ENCODE measurements at places on chromosomes 2 and 18. TPM values are rescaled to one million over a fixed set of nuclear protein-coding genes. Genes with fewer than 3 reads are reported as not detected.

Gene ERFE
- total RNA-seq = 0.48 TPM

GRCh38 chr2:112730791-112731190 lies 10.0 kb downstream of the NT5DC4 start:
- no peak for DNase-seq

GRCh38 chr2:109508556-109508955 lies 105.2 kb downstream of the SEPTIN10 start:
- no peaks in the 10 kb centered on the region for H3K4me1 ChIP-seq
- H3K36me3 ChIP-seq = no peaks in the 10 kb centered on the region
- H3K27me3 ChIP-seq = no peaks in the 10 kb centered on the region
- DNase-seq = no peak

GRCh38 chr2:152432206-152432653 lies 97.3 kb downstream of the FMNL2 start:
- no peak for DNase-seq
- no peaks in the 10 kb centered on the region for H3K27me3 ChIP-seq
- no peaks in the 10 kb centered on the region for H3K4me1 ChIP-seq
- H3K36me3 ChIP-seq = no peaks in the 10 kb centered on the region

DNA sequence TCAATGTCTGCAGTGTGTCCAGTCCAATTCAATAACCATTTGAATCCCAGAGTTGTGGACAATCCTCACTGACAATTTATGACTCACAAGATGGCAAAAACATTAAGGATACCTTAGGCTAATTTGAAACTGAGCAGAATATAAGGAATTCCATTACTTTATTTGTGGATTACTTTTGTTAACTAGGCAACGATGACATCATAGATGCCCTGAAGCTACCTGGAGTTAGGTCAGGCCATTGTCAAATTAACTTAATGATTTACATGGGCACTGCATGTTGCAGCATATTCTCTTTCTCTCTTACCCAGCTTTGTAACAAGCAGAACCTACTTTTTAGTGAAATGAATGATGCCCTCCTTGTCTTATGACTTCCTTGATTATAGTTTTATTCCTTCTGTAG lies 100.0 kb upstream of the CDCA7 start:
- no peaks in the 10 kb centered on the region for H3K36me3 ChIP-seq
- H3K4me3 ChIP-seq = no peak overlapping the region
- H3K27me3 ChIP-seq = no peaks in the 10 kb centered on the region
- no peaks in the 10 kb centered on the region for H3K4me1 ChIP-seq
- H3K27ac ChIP-seq = no peak overlapping the region

All from breast epithelium (tissue), 4 donors.